ENCODE measurements at places on chromosomes 2 and 18. TPM values are rescaled to one million over a fixed set of nuclear protein-coding genes. Genes with fewer than 3 reads are reported as not detected.

DNA sequence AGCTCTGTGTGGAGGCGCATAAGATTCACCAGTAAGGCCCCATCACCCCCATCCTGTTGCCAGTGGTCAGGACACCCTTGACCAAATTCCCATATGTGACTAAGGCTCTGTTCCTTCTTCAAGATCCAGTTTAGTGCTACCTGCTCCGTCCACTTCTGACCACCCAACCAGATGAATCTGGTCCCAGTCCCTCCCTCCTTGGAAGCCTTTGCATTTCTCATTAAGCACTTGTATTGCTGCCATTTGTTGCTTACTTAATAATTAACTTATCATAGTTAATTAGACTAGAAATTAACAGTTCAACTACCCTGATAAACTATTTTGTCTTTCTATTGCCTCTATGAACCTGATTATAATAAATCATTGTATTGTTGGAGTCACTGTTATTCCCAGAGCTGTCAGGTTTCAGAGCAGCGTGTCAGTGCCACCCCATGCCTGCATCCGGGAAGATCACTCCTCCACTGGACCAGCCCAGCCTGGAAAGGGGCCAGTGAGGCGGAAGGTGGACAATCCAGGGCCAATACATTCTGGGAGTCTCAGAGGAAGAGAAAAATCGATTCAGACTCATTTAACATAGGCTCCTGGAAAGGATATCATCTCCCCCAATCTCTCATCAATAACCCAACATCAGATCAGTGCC is 9.5 kb upstream of the NAT8 start:
- no peak for DNase-seq

GRCh38 chr2:240278661-240279060 is 138.2 kb upstream of the OTOS start:
- DNase-seq, result no peak

DNA sequence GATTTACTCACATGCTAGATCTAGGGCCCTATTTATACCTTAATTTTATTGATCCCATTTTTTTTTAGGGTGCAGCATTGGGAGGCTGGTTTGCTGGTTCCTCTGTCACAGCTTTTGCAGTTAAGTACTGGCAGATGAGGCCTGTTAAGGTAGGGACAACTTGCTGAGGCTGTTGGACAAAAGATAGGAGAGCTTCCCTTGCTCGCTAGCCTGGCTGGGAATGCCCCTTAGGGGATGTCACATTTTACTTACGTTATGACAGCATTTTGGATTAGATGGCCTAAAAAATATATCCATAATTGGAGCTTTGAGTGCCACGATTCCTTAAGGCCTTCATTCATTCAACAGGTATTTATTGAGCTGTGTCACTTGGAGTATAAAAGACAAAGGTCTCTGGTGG is 8.2 kb downstream of the LGALSL start:
- DNase-seq, result no peak

- no peak for DNase-seq
Measured at GRCh38 chr2:215870986-215871385, 142.4 kb downstream of the MREG start.

DNA sequence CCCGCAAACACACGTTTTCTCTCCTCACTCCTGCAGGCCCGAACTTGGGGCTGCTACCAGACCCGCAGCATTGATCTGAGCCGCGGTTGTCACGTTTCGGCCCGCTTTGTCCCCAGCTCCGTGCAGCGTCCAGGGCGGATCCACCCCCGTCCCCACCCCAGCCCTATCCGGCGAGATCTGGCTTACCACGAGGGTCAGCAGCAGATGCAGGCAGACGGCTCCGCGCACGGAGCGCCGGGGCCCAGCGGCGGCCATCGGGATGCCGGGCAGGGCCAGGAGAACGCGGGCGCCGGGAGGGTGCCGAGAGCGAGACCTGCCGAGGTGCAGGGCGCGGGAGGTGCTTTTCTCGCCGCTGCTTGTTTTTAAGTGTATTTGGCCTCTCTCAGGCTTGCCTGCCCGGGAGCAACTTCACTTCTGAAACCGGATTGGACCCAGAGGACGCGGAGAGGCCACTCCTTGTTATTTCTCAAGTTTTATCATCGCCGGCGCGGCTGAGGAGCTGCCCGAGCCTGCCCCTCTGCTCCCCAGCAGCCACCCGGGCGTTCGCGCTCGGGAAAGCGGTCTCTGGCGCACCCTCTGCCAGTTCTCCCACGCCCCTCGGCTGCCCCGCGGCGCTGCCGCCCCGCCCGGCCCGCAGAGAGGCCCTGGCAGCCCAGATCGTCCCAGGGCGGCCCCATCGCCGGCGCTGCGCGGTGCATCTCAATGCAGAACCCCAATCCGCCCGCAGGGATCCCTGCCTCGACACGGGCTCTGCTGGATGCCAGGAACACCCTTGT is at the start of gene DSC3:
TSS of gene DSC3 (minus strand) at position 337 of the 776 bp plus-strand sequence. CDS start at position 255, 82 bp downstream.
- DNase-seq, result no peak

DNA sequence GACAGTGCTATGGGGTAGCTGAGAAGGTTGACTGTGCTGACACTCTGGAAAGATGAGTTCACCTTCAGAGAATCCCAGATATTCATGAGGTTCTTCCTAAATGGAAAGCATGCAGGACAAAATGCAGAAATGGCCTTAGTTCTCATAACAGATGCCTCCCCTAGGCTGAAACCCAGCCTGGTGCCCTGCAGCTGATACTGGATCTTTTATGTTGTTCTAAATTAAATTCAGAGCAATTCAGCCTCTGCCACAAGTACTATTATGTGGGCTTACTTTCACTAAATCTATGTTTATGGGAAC is 172.0 kb upstream of the SERPINE2 start:
- DNase-seq, result no peak

- no peak for DNase-seq
Measured at GRCh38 chr2:124018890-124019289, 6.2 kb upstream of the CNTNAP5 start.

The SLC9A2 gene
- polyA plus RNA-seq, result 2.6 TPM
